Tongue (tissue), 3 donors: ENCODE measurements at places on chromosomes 12 and 14.

DNA sequence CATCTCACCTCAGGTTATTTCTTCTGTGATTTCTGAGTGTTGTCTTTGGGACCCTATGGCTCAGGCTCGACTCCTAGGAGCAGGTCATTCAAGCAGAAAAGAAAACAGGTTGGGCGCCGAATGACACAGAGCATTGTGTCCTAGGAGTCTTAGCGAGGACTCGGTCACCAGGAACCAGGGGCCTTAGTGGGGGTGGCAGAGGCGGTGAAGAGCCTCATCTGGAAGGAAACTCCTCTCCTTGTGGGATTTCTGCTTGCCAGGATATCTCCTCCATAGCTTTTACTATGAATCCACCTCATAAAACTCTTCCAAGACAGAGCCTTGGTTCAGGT, 630 bp downstream of the PLEKHH1 start:
- no peak for DNase-seq

DNA sequence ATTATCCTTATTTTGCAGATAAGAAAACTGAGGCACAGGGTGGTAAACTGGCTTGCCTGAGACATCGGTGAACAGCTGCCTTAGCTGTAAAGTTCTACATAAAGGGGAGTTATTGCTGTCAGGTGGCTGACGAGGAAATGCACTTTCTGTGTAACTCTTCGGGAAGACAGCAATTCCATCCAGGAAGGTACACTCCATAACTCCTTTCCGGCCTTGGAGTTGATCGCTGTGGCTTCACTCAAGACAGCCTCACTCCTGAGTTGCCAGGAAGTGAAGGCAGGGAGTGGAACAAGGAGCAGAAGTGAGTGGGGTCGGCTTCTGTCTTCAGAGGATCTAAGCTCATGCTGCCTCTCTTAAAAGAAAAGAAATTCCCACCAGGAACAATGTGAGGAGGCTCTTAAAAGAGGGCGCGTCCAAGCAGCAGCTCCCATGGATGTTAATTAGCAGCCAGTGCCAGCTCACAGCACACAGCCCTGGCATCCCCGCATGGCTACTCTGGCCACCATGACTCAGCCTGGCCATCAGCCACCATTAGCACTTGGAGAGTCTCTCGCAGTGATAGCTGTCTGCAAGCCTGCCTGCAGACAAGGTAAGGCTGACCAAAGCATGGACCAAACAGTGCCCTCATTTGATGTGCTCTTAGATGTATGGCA, 60.3 kb downstream of the NUAK1 start:
- no peak for DNase-seq

- no peak for DNase-seq
These were observed 793.7 kb downstream of the RPS29 start for GRCh38 chr14:48792376-48793024.

DNA sequence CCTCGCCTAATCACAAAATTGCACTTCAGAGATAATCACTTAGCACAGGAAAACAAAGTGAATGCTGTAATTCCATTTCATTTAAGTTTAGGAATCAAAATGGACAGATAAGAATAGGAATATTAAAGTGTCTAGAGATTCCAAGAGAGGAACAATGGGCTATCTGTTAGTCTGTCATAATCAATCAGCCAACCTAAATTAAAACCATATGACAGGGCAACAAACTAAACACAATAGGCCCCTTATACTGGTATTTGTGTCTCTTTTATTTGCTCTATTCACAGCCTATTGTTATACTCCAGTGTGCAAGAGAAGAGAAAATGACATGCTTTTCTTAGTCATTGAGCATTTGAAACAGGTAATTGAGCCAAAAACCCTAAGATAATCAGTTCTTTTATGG, 259.4 kb downstream of the PRKD1 start:
- DNase-seq, result no peak

- no peak for DNase-seq
These were observed 188.6 kb downstream of the KCNA5 start for GRCh38 chr12:5232291-5232690.

- no peak for DNase-seq
These were observed 9.1 kb upstream of the ATG101 start for GRCh38 chr12:52060498-52061177.

GRCh38 chr14:77094672-77095284, 3.3 kb upstream of the CIPC start:
- peak; percentile 89 for DNase-seq

DNA sequence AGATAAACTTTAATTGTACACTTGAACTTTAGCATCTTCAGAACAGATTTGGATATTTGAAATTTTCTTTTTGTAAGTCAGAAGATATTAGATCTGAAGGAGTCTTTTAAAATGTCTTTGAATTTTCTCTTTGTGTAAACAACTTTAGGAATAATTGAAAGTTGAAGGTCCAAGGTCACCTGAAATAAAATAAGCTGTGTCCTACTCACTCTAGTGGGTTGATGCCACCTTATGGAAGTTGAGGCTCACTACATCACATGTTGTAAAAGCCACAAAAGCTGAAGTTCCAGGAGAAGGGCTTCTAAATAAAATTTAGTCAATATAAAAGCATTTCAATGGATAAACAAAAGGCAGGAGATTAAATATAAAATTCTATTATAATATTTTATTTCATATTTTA, 122.0 kb upstream of the ATXN7L3B start:
- peak; percentile 34 for DNase-seq

GRCh38 chr14:42173206-42173605, 566.5 kb downstream of the LRFN5 start:
- DNase-seq, result peak; percentile 17

DNA sequence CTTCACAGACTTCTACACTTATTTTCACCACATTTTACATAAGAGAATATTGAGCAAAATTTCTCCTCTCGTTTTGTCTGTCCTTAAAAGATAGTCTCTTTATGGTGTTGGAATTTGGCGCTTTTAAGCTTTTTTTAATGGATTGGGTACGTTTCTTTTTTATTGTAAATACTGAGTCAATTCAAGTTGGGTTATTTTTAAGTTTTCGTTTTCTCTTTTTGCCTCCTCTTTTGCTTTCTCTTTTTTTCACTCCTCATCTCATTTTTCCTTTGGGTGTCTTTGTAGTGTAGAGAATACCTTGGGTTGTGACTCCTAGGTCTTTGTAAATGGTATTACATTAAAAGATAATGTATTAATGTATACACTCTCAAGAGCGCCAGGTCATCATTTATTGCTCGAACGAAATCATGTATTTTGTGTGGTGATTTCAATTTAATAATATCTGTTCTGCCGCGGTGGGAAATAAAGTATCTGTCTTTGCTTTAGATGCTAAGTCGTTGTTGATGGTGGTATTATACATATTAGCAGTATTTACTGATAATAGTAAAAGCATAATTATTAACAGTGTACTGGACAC, 845 bp downstream of the TMX1 start:
- no peak for DNase-seq

GRCh38 chr12:41364211-41364610, 176.1 kb downstream of the PDZRN4 start:
- no peak for DNase-seq

- DNase-seq, result no peak
These were observed 70.5 kb downstream of the GPR65 start for GRCh38 chr14:88075269-88075981.

- no peak for DNase-seq
These were observed 211.7 kb downstream of the TMTC2 start for GRCh38 chr12:82898441-82898840.

GRCh38 chr12:50619610-50619958, 114.8 kb downstream of the DIP2B start:
- no peak for DNase-seq

GRCh38 chr12:131677699-131678098, 33.2 kb upstream of the SFSWAP start:
- no peak for DNase-seq

DNA sequence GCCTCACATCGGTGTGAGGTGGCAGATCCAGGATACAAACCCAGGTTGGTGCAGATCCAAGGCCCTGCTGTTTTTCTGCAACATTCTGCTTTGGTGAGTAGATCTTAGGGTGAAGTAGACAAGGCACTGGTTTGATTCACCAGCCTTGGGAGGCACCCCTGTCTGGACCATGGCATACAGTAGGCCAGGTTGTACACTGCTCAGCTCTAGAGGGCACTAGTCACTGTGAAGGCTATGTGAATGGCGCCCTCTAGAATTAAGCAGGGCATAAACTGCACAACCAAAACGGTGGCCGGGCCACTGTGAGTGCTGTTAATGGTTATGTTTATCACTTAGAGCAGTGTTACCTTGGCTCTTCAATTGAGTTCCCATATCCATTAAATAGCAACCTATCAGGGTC, 280.6 kb upstream of the PWP1 start:
- no peak for DNase-seq

GRCh38 chr12:105522166-105522825, 191.8 kb downstream of the C12orf75 start:
- no peak for DNase-seq

- no peak for DNase-seq
These were observed 75.3 kb upstream of the CEP83 start for GRCh38 chr12:94534774-94535509.

DNA sequence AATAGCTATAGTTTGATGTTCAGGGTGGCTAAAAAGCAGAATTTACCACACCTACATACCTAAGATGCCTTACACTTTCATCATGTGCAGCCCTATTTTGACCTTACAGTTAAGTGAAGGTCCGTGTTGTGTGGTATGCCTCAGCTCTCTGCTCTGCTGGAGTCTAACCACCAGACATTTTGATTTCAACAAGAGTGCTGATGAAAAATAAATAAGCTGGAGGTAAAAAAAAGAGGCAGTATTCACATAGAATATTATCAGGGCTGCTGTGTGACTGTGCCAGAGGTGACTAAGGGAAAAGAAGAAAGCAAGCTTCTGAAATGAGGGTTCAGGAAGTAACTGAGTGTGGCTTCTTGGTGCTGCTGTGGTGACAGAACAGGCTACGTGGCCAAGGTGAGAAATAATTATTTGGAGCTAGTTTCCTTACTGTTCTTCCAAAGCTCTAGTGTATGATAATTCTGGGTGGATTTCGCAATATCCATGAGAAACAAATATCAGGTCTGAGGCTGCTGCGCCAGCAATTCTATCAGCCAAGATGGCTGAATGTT, 188.8 kb downstream of the STXBP6 start:
- DNase-seq, result no peak

- DNase-seq, result peak; percentile 30
These were observed 297.1 kb downstream of the KSR2 start for GRCh38 chr12:117671734-117672133.

DNA sequence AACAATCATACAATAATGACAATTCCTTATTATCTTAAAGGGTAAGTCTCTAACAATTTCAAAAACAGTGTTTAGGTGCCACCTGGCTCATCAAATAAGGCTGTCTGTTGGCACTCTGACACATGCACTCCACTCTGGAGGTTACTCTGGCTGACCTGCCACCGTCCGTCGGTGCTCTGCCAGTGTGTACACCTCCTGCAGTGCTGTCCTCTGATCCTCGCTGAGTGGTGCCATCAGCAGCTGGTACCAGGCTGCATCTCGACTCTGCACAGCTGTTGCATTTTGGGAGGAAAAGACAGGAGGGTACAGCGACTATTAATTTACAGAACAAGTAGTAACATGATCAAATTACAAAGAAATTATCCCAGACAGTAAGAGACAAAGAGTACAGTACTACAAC, 63.9 kb downstream of the IPO8 start:
- DNase-seq, result peak; percentile 70

- DNase-seq, result no peak
These were observed 108.4 kb downstream of the PTPRR start for GRCh38 chr12:70812136-70812535.

DNA sequence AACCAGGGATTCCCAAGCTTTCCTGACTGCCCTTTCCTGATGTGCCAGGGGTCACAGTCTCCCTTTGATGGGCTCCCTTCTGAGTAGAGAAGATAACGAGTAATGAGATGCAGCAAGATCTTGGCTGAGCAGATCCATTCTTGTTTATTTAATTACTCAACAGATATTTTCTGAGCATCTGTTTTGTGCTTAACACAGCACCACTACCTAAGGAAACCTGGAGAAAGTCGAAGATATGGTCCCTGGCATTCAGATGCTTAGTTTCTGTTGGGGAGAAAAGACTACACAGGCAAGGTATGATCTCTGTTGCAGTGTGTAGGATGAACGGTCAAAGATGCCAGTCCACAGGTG, 3.9 kb downstream of the AJUBA start:
- DNase-seq, result no peak

DNA sequence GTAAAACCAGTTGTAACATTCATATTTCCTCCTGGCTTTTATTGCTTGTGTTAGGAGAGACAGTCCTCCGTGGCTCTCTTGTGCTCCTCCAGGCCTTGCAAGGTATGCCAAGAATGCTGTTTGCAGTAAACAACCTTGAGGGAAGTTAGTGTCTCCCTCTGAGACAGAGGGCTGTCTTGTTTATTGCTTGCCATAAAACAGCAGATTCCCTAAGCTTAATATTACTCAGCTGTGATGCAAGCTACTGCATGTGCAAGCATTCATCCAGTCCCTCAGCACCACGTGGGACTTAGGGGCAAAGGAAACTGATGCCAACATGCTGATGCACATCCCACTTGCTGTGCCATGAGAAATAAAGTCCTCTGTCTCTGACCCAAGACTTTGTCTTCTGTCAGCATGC, 6.6 kb downstream of the POMT2 start:
- DNase-seq, result peak; percentile 60

- peak; percentile 31 for DNase-seq
These were observed 28.2 kb downstream of the KLRK1 start for GRCh38 chr12:10361622-10362021.

DNA sequence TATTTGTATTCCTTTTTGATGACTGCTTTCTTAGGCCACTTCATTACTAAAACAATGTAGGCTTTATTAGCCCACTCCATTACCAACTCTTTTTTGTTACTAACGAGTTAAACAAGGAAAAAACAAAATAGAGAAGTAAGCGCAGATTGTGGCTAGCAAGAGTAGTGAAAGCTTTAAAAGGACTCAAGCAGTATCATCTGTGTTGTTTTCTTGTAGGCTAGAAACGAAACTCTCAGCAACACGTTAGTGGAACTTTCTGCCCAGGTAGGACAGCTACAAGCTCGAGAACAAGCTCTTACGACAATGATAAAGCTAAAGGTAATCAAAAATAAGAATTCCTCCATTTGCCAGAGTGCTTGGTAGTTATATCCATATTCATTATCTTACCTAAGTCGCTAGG, 11.1 kb downstream of the CCDC62 start:
- no peak for DNase-seq

DNA sequence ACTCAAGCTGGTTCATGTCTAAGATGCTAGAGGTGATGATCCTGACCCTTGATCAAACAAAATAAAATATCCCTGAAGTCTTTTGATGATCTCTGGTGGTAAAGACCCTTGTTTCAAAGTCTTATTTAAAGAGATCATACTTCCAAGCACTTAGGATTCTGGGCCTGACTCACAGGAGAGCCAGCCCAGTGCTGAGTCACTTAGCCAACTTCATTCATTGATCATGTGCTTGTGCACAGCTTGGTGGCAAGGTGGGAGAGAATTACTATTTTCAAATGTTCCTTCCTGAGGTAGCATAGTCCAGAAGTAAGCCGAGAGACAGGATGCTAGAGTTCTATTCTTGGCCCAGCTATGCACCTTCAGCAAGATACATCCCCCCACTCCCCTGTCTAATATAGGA, 40.6 kb downstream of the SCN8A start:
- no peak for DNase-seq

- peak; percentile 65 for DNase-seq
These were observed 240.1 kb upstream of the OR4E1 start for GRCh38 chr14:21913759-21914158.

GRCh38 chr12:31342286-31342685, 16.3 kb upstream of the SINHCAF start:
- no peak for DNase-seq
